CD4-positive, alpha-beta T cell (primary cell): ENCODE measurements at places on chromosomes 5 and 9. TPM values are rescaled to one million over a fixed set of nuclear protein-coding genes. Genes with fewer than 3 reads are reported as not detected.

GRCh38 chr5:116454417-116454927 is 120.2 kb downstream of the SEMA6A start:
- no peak overlapping the region for H3K27ac ChIP-seq
- no peaks in the 10 kb centered on the region for H3K36me3 ChIP-seq
- H3K4me1 ChIP-seq, result no peaks in the 10 kb centered on the region
- H3K27me3 ChIP-seq, result no peaks in the 10 kb centered on the region

DNA sequence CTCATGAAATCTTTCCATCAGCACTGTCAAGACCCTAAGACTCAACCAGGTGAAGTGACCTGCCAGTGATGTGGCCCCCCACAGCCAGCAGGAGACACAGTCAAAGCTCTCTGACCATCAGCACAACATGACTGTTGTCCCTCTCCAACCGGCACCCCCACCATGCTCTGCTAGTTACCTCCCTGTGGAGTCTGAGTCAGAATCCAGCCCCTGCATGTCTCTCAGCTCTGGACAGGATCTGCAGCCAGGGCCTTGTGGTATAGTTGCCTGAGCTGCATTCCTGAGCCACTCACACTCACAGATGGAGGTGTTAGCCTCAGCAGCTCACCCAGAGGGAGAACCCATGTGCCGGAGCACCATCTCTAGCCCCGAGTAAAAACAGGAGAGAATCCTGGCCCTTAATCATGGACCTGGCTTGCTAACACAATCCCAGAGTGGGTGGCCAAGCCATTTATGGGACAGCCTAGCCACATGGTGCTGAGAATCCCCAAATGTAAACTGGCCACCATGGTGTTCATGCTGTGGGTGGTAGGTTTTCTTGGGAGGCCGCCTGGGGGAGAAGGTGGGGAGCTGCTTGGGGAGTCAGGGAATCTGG is 237.8 kb downstream of the PAPPA start:
- no peaks in the 10 kb centered on the region for H3K4me1 ChIP-seq
- no peak for DNase-seq
- H3K27me3 ChIP-seq, result no peaks in the 10 kb centered on the region
- H3K36me3 ChIP-seq, result no peaks in the 10 kb centered on the region
- H3K4me3 ChIP-seq, result no peak overlapping the region

- H3K4me3 ChIP-seq, result no peak overlapping the region
- H3K36me3 ChIP-seq, result no peaks in the 10 kb centered on the region
- H3K27ac ChIP-seq, result no peak overlapping the region
- H3K4me1 ChIP-seq, result no peaks in the 10 kb centered on the region
Measured at GRCh38 chr9:29730163-29730562, 2156.9 kb upstream of the C9orf72 start.

- H3K36me3 ChIP-seq, result no peaks in the 10 kb centered on the region
- peaks cover 7% of the 10 kb centered on the region for H3K4me1 ChIP-seq
- no peak overlapping the region for H3K4me3 ChIP-seq
- peaks cover 5% of the 10 kb centered on the region for H3K27me3 ChIP-seq
- no peak overlapping the region for H3K27ac ChIP-seq
Measured at GRCh38 chr5:139964994-139965565, 78.0 kb downstream of the NRG2 start.

DNA sequence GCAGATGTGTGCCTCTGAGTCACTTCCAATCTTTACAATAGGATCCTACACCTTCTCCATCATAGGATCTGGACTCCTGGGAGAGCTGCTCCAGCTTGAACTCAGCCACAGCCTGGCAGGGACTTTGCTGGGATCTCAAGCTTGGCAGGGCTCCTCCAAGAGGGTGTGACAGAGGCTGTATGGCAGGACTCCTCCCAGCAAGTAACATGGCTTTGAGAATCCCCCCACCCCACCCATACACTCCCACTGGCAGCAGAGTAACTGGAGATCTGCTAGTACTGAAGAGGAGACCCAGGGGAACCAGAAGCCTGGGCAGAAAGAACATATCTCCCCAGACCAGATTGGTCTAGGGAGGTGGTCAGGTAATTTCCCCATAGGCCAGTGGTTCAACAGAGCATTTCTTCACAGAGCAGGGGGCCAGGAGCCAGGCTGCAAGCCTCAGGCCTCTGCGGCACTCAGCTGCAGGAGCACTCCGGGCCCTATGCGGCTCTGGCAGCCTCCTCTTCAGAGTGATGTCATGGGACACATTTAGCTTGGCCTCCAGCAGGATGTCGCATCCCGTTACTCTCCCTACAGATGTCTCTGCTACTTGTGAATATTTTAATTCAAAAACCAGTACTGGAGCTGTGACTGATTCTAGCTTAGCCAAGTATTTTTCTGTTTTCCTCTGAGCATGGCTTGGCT is 1.7 kb upstream of the ACSL6 start:
- no peaks in the 10 kb centered on the region for H3K36me3 ChIP-seq
- peaks cover 20% of the 10 kb centered on the region for H3K27me3 ChIP-seq
- H3K27ac ChIP-seq, result no peak overlapping the region
- no peak for DNase-seq
- H3K4me3 ChIP-seq, result no peak overlapping the region
- H3K4me1 ChIP-seq, result peaks cover 54% of the 10 kb centered on the region

DNA sequence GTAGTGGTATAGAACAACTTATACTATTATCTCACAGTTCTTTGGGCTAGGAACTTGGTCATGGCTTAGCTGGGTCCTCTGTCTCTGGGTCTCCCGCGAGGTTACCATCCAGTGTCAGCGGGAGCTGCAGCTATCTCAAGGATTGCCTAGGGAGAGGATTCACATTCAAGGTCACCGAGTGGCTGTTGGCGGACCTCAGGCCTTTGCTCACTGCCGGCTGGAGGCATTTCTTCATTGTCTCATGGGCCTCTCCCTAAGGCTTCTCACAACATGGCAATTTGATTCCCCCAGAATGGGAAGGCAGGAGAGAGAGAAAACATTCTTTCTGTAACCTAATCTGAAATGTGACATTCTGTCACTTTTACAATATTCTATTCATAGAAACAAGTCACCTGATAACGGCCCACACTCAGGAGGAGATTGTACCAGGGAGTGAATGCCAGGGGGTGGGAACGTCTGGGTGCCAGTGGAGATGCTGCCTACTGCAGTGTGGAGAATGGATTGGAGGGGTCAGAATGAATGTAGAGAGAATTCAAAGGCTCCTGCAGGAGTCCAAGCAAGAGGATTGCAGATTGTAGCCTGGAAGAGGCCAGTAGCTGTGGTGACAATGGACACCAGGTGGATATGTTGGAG is 29.5 kb upstream of the ANKRD18A start:
- no peaks in the 10 kb centered on the region for H3K27me3 ChIP-seq
- DNase-seq, result no peak
- H3K27ac ChIP-seq, result no peak overlapping the region
- H3K4me3 ChIP-seq, result no peak overlapping the region

DNA sequence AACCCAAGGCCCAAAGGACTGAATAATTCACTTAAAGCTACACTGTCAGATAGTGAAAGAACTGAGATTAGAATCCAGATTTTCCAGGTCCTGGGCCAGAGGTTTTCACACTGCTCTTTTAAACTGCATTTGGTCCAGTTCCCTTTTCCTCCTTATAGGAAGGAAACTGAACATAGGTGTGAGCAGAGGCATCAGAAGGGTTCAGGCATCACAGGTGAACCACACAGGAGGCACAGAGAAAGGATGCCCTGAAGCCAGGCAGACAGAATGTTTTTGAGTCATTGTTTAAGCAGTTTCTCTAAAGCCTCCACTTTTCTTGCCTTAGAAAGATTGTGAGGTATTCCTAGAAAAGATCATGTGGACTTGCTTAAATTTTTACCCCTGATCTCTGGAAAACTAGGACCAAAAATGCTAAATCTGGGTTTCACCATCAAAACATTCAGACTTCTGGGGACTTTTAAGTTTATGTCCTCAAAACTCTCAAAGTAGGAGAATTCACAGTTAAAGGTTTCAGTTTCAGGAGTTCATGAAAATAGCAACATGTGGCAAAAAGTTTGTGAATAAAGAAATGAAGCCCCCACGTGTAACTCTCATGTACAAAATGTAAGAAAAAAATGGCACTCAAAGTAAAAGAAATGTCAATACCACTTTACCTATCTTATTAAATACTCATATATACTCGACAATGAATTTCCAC is 386.1 kb downstream of the NTRK2 start:
- no peaks in the 10 kb centered on the region for H3K4me1 ChIP-seq
- no peak for DNase-seq
- no peaks in the 10 kb centered on the region for H3K27me3 ChIP-seq

- no peak for DNase-seq
- no peaks in the 10 kb centered on the region for H3K27me3 ChIP-seq
Measured at GRCh38 chr5:131587541-131587940, 47.5 kb downstream of the RAPGEF6 start.

GRCh38 chr9:77175151-77175550 is 2.2 kb upstream of the VPS13A start:
- peaks cover 17% of the 10 kb centered on the region for H3K4me1 ChIP-seq
- no peak overlapping the region for H3K27ac ChIP-seq
- H3K27me3 ChIP-seq, result no peaks in the 10 kb centered on the region
- H3K36me3 ChIP-seq, result no peaks in the 10 kb centered on the region
- no peak for DNase-seq

- no peak overlapping the region for H3K27ac ChIP-seq
- H3K4me1 ChIP-seq, result peaks cover 3% of the 10 kb centered on the region
- H3K4me3 ChIP-seq, result no peak overlapping the region
Measured at GRCh38 chr9:75190762-75191161, 102.4 kb downstream of the OSTF1 start.

- no peaks in the 10 kb centered on the region for H3K36me3 ChIP-seq
- no peak overlapping the region for H3K4me3 ChIP-seq
- DNase-seq, result no peak
- no peak overlapping the region for H3K27ac ChIP-seq
- peaks cover 7% of the 10 kb centered on the region for H3K27me3 ChIP-seq
Measured at GRCh38 chr9:132194508-132194907, 32.6 kb downstream of the NTNG2 start.

SLC6A18 gene
- not detected for total RNA-seq

DNA sequence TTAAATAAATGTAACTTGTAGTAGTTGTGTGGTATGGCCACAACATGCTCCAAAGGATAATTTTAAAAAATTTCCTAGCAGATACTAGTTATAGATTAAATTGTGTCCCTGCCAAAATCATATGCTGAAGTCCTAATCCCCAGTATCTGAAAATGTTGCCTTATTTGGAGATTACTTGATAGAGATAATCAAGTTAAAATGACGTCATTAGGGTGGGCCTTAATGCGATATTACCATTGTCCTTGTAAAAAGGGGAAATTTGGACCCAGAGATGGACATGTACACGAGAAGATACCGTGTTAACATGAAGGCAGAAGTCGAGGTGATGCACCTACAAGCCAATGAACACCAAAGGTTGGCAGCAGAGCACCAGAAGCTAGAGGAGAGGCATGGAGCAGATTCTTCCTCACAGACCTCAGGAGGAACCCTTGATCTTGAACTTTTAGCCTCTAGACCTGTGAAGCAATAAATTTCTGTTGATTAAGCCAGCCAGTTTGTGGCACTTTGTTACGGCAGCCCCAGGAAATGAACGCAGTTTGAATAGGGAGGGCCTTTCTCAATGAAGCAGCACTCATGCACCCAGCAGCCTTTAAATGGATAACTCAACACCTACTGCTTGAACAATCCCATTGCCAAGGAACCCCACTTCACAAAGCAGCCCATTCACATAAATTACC is 148.9 kb downstream of the ARHGAP26 start:
- no peaks in the 10 kb centered on the region for H3K27me3 ChIP-seq
- no peak for DNase-seq
- peaks cover 16% of the 10 kb centered on the region for H3K36me3 ChIP-seq
- no peak overlapping the region for H3K27ac ChIP-seq
- no peak overlapping the region for H3K4me3 ChIP-seq

DNA sequence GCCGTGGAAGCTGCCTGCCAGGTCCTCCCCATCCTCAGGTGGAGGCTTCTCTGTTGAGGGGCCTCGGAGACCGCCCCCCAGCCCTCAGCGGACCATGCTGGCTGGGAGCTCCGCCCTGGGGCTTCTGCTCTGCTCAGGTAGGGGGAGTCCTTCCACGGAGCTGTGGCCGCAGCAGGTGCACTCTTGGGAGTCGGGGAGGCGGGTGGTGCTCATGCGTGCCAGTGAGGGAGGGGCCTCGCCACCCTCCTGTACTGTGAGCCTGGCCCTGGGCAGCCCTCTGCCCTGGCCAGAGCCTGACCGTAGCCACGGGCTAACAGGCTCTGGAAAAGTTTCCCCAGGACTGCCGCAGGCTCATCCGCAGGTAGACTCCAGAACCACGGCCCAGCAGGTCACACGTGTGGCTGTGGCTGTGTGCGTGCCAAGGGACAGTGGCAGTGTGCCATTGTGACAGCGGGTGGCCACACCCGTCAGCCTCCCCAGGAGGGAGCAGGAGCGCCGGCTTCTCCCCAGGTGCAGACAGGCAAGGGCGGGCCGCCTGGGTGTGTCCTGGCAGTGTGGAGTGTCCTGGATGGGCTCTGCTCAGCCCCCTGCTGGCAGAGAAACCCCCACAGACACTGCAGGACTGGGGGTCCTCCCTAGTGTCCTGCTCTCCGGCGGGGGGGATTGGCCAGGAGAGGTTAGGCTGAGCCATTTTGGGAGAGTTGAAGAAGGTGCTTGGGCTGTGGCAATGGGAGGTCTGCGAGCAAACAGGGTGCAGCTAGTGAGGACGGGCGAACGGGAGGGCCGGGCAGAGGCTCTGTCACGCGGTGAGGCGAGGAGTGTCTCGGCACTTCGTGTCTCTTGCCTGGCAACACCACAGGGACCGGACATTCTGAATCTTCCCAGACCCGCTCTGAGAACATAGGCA is 29.5 kb downstream of the TPPP start:
- H3K27ac ChIP-seq, result no peak overlapping the region
- H3K27me3 ChIP-seq, result no peaks in the 10 kb centered on the region
- H3K4me1 ChIP-seq, result no peaks in the 10 kb centered on the region
- no peak overlapping the region for H3K4me3 ChIP-seq
- H3K36me3 ChIP-seq, result peaks cover 13% of the 10 kb centered on the region
- no peak for DNase-seq

DNA sequence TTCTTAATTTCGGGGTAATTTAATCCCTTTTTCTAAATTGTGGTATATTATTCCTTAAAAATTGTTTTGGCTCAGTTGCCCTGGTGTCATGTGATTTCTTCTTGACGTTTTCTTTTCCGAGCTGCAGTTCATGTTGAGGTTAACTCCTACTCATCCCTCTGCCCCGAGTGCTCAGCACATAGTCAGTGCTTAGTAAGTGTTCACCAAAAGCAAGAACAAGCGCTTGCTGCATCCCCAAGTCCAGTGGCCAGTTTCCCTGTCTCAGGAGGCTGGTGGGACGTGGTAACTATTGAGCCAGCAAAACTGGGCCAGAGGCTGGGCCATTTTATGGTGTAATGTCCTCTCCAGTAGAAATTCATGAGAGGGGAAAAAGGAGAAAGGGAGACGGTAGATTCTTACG is 23.3 kb downstream of the TRIO start:
- H3K4me1 ChIP-seq, result peaks cover 2% of the 10 kb centered on the region
- no peak overlapping the region for H3K27ac ChIP-seq
- no peaks in the 10 kb centered on the region for H3K27me3 ChIP-seq
- no peak for DNase-seq
- no peaks in the 10 kb centered on the region for H3K36me3 ChIP-seq
- no peak overlapping the region for H3K4me3 ChIP-seq

GRCh38 chr9:23543419-23543818 is 282.6 kb downstream of the ELAVL2 start:
- no peak overlapping the region for H3K4me3 ChIP-seq
- no peak overlapping the region for H3K27ac ChIP-seq
- DNase-seq, result no peak
- H3K36me3 ChIP-seq, result no peaks in the 10 kb centered on the region

ZNF484 gene
- 13.3 TPM for total RNA-seq

- DNase-seq, result no peak
- H3K4me1 ChIP-seq, result no peaks in the 10 kb centered on the region
- no peaks in the 10 kb centered on the region for H3K36me3 ChIP-seq
- H3K4me3 ChIP-seq, result no peak overlapping the region
- H3K27ac ChIP-seq, result no peak overlapping the region
- H3K27me3 ChIP-seq, result no peaks in the 10 kb centered on the region
Measured at GRCh38 chr5:103774721-103775120, 212.1 kb upstream of the NUDT12 start.

CAMK4 gene
- 225 TPM for total RNA-seq

NUTM2G gene
- not detected for total RNA-seq

BAAT gene
- total RNA-seq, result not detected
